ENCODE measurements at places on chromosomes 3 and 15.

DNA sequence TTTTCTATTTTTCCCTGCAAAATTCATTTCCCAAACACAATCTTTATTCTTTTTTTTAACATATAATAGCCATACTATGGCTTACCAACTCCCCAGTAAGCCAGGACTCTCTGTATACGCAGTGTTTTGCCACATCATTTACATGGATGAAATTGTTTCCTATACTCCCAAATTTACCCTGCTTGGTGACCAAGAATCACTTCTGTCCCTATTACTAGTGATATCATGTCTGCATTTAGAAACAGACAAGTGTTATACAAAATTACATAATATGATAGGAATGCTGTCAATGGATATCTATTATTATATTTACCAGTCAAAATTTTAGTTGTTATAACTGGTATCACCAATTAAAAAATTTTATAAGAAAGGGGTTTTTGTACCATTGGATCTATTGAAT is 77.8 kb downstream of the LIPC start:
- no peak for DNase-seq

DNA sequence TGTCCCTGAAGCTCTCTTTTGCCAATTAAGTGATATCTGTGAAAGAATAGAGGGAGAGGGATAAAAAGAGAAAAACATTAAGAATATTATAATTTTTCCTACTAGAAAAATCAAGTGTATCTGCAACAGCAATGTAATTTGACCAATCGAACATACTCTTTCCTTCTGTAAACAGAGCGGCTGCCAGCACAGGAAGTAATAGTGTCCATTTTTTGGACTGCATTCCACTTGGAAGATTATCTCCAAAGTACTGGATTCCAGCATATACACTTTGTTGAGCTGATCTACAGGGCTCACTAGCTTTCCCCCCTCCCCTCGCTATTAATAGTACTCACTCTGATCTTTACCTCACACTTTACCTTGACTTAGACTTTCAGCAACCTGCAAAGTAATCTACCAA is 90.4 kb downstream of the SUCLG2 start:
- no peak for DNase-seq

DNA sequence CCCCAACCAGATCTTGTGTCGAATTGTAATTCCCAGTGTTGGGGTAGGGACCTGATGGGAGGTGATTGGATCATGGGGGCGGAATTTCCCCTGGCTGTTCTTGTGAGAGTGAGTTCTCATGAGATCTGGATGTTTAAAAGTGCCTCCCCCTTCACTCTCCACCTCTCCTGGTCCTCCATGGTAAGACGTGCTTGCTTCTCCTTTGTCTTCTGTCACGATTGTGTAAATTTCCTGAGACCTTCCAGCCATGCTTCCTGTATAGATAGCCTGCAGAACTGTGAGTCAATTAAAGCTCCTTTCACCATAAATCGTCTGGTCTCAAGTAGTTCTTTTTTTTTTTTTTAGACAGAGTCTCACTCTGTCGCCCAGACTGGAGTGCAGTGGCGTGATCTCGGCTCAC is 42.3 kb downstream of the NR1D2 start:
- no peak for DNase-seq

- DNase-seq = no peak
These were observed 205.9 kb upstream of the CDIN1 start for GRCh38 chr15:36373550-36373949.

GRCh38 chr3:109743981-109744380 is 406.6 kb upstream of the DPPA4 start:
- DNase-seq = no peak

DNA sequence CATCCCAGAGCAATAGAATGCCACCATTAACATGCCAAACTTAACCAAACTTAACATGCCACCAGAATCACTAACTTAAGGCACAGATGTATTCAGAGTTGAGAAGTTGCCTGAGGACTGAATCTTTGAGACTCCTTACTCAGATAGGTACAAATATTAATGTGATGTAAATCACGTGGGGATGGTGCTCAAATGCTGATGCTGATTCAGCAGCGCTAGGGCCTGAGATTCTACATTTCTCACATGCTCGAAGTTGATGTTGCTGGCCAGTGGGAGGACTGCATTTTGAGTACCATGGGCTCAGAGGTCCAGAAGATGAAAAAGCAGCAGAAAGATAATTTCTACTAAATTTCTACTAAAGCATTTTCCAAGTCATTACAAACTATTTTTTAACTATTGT is 54.1 kb downstream of the RPL22L1 start:
- no peak for DNase-seq

DNA sequence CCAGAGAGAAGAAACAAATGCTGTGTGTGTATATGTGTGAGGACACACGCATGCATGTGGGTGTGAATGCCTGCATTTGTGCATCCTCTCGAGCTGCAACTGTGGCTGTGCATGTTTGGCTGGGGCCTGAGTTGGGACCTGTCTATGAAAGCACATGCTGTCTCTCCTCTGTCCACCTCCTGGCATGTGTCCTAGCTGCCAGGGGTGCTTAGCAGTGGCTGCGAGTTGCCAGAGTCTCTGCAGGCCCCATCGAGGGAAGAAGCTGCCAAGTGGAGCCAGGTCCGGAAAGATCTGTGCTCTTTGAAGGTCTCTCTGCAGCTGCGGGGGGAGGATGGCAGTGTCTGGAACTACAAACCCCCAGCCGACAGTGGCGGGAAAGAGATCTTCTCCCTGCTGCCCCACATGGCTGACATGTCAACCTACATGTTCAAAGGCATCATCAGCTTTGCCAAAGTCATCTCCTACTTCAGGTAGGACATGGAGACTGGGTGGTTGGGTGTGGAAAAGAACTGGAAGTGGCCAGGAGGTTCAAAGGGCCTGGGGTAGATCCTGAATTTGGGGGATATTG is 30.7 kb downstream of the NR1I2 start:
- no peak for DNase-seq

All from AG08395 (cell line).